Mononuclear cell (primary cell): ENCODE measurements at places on chromosomes 1 and 21. TPM values are rescaled to one million over a fixed set of nuclear protein-coding genes. Genes with fewer than 3 reads are reported as not detected.

CFAP141 gene
- total RNA-seq, result not detected

CCT3 gene
- 119 TPM for total RNA-seq

VAV3 gene
- total RNA-seq, result 41.1 TPM

SLAMF7 gene
- 12.9 TPM for total RNA-seq

SLFNL1 gene
- 0.10 TPM for total RNA-seq

SIK1 gene
- 50.2 TPM for total RNA-seq

BROX gene
- total RNA-seq, result 55.7 TPM

OPTC gene
- total RNA-seq, result not detected

CDC7 gene
- total RNA-seq, result 1.8 TPM

GPR153 gene
- total RNA-seq, result 0.84 TPM

STMN1 gene
- total RNA-seq, result 6.4 TPM

CHIT1 gene
- total RNA-seq, result 0.42 TPM

NOL9 gene
- 73.4 TPM for total RNA-seq

CC2D1B gene
- 20.9 TPM for total RNA-seq

C1orf53 gene
- not detected for total RNA-seq

TPRG1L gene
- total RNA-seq, result 27.5 TPM

GPR37L1 gene
- total RNA-seq, result not detected

NBPF4 gene
- total RNA-seq, result not detected

SPATA46 gene
- not detected for total RNA-seq

CCDC185 gene
- not detected for total RNA-seq
